Heart right ventricle (tissue), 16 donors: ENCODE measurements at places on chromosomes 7 and 10. TPM values are rescaled to one million over a fixed set of nuclear protein-coding genes. Genes with fewer than 3 reads are reported as not detected.

CD36 gene
- total RNA-seq = 509 TPM

C10orf53 gene
- not detected for total RNA-seq

APBB1IP gene
- 0.96 TPM for total RNA-seq

NAPEPLD gene
- 7.9 TPM for total RNA-seq

LIPK gene
- total RNA-seq = not detected

EBLN1 gene
- total RNA-seq = not detected

SPDYE11 gene
- total RNA-seq = not detected

C10orf67 gene
- total RNA-seq = 1.5 TPM

OR2A42 gene
- total RNA-seq = not detected

KCP gene
- 0.32 TPM for total RNA-seq

TSPAN15 gene
- 16.5 TPM for total RNA-seq

SEM1 gene
- 54.9 TPM for total RNA-seq

GDF10 gene
- 0.26 TPM for total RNA-seq

CDH23 gene
- total RNA-seq = 6.6 TPM

HOXA10 gene
- total RNA-seq = not detected

TLX1 gene
- not detected for total RNA-seq

NRP1 gene
- total RNA-seq = 168 TPM

PPP1R17 gene
- total RNA-seq = not detected

EFCAB10 gene
- not detected for total RNA-seq

ZMYND11 gene
- total RNA-seq = 81.4 TPM

CDK1 gene
- total RNA-seq = 1.1 TPM

MACC1 gene
- total RNA-seq = 0.71 TPM

OR13A1 gene
- not detected for total RNA-seq

C7orf57 gene
- not detected for total RNA-seq

YKT6 gene
- total RNA-seq = 54.9 TPM

GNAI1 gene
- 15.3 TPM for total RNA-seq

AGR2 gene
- not detected for total RNA-seq

MRLN gene
- not detected for total RNA-seq

CPN1 gene
- total RNA-seq = not detected

ENKUR gene
- not detected for total RNA-seq

FRMPD2 gene
- total RNA-seq = not detected

FANK1 gene
- total RNA-seq = 0.75 TPM

PHYHIPL gene
- not detected for total RNA-seq

NME8 gene
- total RNA-seq = not detected

EN2 gene
- total RNA-seq = not detected

GALNT17 gene
- 87.0 TPM for total RNA-seq
